ENCODE measurements at places on chromosomes 6 and 20.

DNA sequence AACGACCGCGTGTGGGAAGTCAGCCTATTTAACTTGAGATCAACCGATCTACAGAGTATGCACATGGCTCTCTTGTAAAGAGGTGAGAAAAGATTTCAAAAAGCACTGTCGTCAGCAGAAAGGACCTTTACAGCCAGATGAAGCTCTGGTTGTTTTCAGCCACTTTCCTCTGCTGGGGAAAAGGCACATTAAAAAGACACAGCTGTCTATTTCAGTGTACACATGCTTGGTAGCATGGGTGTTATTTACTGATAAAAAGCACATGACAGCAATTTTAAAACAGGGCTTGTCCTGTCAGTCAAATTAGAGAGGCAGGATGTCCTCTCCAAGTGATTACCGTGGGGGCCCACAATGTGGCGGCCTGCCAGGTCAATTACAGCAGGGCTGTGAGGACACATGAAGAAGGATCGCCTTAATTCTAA, 188.9 kb downstream of the PRKN start:
- DNase-seq = no peak

DNA sequence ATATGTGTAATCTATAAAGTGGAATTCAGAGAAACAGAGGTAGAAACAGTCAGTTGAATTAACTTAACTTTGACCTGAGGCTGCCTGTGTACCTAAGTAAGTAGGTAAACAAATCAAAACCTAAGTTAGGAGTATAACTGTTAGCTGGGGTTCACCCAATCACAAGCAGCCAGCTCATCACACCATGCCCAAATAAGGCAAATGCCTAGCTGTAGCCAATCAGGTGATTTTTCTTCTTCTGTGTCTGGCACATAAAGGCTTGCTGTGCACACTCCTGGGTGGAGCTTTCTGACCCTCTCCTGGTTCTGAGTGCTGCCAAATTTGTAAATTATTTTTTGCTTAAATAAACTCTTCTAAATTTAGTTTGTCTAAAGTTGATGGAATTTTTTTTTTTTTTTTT, 54.7 kb upstream of the TRIM39 start:
- DNase-seq = no peak

- no peak for DNase-seq
Measured at GRCh38 chr6:125088963-125089362, 64.6 kb upstream of the TPD52L1 start.

DNA sequence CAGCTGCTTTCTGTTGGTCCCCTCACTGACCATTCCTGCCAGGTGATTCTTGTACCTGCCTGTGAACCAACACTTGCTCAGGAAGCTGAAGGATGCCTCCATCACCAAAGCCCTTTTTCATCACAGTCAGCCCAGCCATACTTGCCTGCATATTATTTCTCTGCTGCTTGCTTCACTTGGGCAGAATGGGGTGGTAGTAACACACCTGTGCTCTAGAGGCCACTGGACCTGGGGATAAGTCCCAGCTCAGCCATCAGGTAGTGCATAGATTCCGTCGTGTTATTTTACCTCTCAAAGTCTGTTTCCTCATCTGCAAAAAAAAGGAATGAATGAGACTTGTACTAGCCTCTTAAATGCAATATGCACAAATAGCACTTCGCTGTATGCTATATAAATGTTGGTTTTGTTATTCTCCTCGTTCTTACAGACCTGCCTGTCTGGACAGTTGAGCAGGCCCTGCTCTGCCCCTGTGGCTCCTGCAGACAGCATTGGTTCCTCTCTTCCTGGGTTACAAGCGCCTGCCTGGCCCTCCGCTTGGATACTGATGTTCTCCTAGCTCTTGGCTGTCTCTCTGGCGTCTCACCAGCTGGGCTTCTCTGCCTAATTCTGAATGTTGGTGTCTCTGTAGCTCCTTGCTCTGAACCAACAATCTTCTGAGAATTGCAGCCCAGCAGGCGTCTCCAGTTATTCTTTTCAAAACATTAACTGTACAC, 151.8 kb downstream of the UNC5CL start:
- no peak for DNase-seq

DNA sequence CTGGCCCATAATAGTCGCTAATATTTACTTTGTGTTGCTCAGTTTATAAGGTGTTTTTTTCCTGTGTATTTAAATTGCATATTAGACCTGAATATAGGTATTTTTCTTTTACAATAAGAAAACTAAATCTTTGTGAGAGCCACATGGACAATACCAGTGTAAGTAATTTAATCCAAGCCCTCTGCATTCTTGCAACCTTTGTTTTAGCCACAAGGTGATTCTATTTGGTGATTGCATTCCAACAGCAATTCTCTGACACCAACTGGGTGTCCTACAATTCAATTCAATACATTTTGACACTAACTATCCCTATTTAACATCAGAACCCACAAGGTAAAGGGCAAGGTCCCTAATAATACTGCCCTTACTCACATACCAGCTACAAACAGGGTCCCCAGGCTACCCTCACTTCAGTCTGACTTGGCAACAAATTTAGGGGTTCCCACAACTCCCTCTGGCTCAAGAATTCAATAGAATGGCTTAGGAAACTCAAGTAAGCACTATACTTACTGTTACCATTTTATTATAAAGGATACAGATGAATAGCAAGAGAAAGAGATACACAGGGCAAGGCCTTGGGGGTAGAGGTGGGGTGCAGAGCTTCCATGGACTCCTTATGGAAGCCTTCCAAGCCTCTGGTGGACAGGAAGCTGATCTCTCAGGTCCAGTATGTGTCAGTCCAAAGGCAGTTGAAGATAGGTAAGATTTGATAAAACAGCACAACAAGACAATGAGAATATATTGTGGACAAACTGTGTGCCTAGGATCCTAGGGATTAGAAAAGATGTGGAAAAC, 169.3 kb downstream of the CD83 start:
- no peak for DNase-seq

GRCh38 chr6:1313767-1314503, 2.0 kb downstream of the FOXQ1 start:
- DNase-seq = peak; percentile 55

- no peak for DNase-seq
Measured at GRCh38 chr20:17026346-17026745, 200.5 kb upstream of the PCSK2 start.

DNA sequence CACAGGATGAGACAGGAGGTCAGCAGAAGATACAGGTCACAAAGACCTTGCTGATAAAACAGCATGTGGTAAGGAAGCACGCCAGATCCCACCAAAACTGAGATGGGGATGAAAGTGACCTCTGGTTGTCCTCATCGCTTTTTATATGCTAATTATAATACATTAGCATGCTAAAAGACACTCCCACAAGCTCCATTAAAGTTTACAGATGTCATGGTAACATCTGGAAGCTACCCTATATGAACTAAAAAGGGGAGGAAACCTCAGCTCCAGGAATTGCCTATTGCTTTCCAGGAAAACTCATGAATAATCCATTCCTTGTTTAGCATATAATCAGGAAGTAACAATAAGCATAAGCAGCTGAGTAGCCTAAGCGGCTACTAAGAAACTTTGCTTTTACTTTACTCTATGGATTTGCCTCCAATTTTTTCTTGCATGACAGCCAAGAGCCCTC, 8.4 kb upstream of the RIN2 start:
- no peak for DNase-seq

- DNase-seq = no peak
Measured at GRCh38 chr6:170355661-170356060, 49.1 kb downstream of the FAM120B start.

DNA sequence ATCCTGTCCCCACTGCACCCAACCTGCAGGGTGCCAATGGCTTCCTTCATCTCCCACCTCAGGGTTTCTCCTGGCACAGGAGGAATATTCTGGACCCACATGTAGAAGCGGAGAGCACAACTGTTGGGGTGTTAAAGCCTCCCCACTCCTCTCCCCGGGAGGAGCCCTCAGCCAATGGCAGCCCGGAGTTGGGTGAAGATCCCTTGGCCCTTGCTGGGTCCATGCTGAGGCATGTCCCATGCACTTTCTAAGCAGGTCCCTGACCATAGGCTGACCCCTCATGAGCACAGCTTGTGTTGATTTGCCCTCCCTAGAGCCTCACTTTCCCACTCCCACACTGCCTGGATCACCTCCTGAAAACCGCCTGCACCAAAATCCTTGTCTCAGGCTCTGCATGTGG, 97.2 kb upstream of the PMEPA1 start:
- no peak for DNase-seq

DNA sequence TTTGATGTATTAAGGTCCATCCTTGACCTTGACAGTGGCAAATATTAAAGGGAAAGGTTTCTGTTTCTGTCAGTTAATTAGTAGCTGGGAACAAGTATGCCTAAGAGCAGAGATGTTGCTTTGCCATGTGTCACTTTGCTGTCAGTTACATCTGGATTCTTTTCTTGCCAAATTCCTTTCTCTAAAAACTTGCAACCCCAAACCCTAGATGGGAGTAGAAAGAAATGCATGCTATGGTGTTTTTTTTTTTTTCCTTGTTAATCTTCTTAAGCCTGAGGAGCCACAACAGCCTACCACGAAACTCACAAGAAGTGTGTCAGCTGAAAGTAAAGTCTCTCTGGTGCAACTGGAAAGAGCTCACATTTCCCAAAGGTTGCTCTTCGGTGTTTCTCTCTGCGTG, 18.0 kb upstream of the CLDN20 start:
- DNase-seq = no peak

DNA sequence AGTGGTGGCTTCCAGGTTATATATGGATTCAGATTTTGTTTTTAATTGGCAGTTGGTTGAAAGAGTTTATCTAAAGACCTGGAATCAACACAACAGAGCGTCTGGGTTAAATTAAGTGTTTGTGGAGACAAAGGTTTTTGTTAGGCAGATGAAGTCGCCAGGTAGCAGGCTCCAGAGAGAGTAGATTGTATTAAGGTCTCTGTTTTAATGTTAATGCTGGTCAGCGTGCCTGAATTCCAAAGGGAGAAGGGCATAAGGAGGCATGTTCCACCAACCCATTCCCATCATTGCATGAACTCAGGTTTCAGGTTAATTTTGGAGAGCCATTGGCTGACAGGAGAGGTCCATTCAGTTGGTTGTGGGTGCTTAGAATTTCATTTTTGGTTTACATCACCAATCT, 744.1 kb upstream of the GJE1 start:
- no peak for DNase-seq

DNA sequence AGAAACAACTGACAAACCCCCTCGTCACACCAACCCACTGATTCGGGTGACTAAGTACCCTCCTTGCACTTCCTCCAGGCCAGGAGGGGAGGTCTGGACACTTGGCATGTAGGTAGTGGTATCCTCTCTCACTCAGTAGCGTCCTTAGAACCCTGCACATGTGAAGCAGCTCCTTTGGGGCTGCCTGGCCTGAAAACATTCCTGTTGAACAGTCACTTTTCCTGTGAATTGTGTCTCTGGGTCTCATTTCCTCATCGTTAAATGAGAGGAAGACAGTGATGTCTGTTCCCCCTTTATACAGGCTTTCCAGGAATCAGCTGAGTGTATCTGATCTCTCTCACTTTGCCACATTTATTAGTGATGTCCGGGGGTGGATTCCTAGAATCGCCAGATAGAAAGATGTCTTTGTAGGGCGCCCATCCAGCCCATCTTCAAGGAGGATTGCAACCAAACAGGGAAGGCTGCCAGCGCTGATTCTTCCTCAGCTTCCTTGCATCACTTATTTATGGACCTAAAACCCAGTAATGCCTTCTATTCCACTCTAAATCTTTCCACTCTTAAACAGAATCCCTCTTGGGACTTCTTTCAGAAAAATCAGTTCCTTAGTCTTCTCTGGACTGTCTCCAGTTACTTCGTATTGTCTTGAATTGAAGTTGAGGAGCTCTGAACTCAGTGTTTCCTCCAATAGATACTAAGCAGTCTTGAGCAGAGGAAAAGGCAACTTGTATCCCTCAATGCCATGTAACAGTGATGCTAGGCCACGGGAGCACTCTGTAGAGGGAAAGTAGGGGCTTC, 9.4 kb upstream of the POPDC3 start:
- no peak for DNase-seq

DNA sequence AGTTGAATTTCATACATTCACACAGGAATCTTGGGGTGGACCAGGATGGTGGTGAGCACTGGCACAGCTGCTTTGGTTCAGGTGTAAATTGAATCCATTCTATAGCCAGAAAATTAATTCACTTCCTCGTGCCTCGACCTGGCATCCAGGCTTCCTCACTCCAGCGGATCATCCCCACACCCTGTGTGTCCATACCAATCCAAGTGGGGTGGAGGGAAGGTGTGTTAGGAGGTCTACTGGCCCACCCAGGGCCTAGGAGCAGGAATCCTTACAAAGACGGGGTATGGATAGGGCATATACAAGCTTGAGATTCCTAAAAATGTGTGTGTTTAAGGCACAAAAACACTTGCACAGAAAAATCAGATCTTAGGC, 81.8 kb upstream of the SLC24A3 start:
- DNase-seq = no peak

- DNase-seq = no peak
Measured at GRCh38 chr6:21457647-21458046, 135.9 kb upstream of the SOX4 start.

GRCh38 chr20:5642155-5642981, 107.8 kb upstream of the SHLD1 start:
- no peak for DNase-seq

- no peak for DNase-seq
Measured at GRCh38 chr6:3650076-3650958, 101.2 kb downstream of the PXDC1 start.

DNA sequence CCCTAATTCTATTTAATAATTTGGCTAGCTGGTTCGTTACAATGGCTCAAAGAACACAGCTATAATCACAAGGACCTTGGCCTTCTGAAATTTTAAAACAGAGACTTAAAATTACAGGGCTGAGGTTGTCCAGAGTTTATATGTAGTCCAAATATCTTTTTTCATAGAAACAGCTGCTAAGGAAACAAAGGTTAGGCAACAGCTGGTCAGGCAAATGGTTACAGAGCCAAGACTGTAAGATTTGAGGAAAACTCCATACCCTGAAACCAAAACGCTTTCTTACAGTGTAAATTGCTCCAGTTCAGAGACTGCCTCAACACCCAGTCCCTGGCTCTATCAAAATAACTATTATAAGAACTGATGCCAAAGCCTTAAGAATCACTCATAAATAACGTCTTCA, 9.7 kb upstream of the ARHGAP18 start:
- no peak for DNase-seq

- DNase-seq = no peak
Measured at GRCh38 chr6:90765895-90766294, 179.0 kb upstream of the MAP3K7 start.

DNA sequence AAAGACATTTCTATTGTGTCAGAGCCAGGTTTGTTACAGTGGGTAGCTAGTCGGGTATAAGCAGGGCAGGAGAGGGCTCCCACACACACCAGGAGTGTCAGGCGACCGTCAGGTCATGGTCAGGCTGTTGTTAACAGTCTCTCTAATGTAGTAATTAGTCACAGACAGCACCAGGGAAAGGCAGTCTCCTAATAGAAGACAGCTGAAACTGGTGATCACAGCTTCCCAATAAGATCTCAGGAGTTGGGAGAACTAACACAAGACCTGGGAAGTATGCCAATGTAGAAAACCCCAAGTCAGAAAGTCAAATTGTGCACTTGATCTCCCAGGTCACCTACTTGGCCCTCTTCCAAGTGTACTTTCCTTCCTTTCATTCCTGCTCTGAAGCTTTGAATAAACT, 53.0 kb upstream of the GPR6 start:
- no peak for DNase-seq

GRCh38 chr6:13624871-13625288, 9.7 kb downstream of the NOL7 start:
- DNase-seq = peak; percentile 20
